Activated CD4-positive, alpha-beta T cell treated with anti-CD3 and anti-CD28 coated beads, Interleukin-2, Interleukin-4, amounts not matched to agents 100 ng/mL and 50 ng/mL, durations not matched to agents 16 hours and 8 hours (primary cell): ENCODE measurements at places on chromosomes 2 and 18.
A peak's percentile ranks its signal among the peaks of the same experiment; 100 is the strongest.

- peak; percentile 18 for DNase-seq
Observed at GRCh38 chr2:112995346-112995920, 9.8 kb upstream of the IL36A start.

- peak; percentile 25 for DNase-seq
Observed at GRCh38 chr18:49041435-49042245, 90.9 kb upstream of the SMAD7 start.

- DNase-seq, result no peak
Observed at GRCh38 chr18:11994703-11995444, 13.6 kb downstream of the IMPA2 start.

GRCh38 chr18:43879415-43879814, 602.1 kb upstream of the SYT4 start:
- no peak for DNase-seq

DNA sequence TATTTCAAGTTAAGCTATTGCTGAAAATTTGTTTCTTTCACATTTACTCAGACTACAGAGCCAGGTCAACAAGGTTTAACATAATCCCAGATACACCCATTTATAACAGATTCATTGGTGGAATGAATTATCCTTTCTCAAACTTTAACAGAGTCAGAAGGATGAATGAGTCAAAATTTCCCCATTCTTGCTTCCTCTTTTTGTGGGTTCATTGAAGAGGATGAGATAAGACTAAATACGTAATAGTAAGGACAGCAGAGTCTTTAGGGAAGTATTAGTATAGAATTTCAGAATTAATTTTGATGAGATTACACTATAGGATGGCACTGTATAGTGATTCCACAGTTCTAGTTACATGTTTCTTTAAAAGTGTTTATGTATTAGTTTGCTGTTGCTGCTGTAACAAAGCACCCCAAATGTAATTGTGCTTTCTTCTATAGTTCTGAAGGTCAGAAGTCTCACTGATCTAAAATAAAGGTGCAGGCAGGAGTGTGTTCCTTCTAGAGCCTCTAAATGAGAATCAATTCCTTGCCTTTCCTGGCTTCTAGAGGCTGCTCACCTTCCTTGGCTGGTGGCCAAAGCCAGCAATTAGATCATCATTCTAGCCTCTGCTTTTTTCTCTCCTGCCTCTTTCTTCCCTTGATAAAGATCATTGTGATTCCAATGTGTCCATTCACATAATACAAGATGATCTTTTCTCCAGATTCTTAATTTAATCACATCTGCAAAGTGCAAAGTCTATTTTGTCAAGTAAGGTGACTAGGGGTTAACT, 309.3 kb upstream of the PIK3C3 start:
- DNase-seq, result no peak

- no peak for DNase-seq
Observed at GRCh38 chr2:128591022-128591860, 272.6 kb upstream of the HS6ST1 start.

- DNase-seq, result no peak
Observed at GRCh38 chr2:185128996-185129395, 530.7 kb downstream of the ZNF804A start.

DNA sequence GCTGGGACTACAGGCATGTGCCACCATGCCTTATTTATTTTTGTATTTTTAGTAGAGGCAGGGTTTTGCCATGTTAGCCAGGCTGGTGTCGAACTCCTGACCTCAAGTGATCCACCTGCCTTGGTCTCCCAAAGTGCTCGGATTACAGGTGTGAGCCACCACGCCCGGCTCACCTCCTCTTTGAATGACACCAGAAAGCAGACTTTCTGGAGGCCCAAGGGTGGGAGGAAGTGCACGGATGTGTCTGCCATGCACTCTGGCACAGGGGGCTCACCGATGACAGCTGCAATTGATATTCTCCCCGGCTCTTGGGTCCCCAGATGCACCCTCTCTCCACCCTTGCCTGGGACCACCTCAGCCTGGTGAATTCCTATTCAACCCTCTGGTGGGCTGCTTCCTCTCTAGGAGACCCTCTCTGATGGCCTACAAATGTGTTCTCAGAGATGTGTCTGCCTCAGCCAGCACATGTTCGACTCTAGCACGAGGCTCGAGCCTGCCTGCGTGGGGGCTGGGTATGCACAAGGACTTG, 87.3 kb downstream of the SEPTIN10 start:
- no peak for DNase-seq

- peak; percentile 30 for DNase-seq
Observed at GRCh38 chr18:46672062-46672970, 15.3 kb upstream of the LOXHD1 start.

- DNase-seq, result no peak
Observed at GRCh38 chr2:211599146-211599545, 939.5 kb downstream of the ERBB4 start.

GRCh38 chr2:218839430-218839829, 7.8 kb upstream of the PRKAG3 start:
- no peak for DNase-seq

GRCh38 chr18:23453680-23454058, 582 bp downstream of the RIOK3 start:
- DNase-seq, result peak; percentile 9

DNA sequence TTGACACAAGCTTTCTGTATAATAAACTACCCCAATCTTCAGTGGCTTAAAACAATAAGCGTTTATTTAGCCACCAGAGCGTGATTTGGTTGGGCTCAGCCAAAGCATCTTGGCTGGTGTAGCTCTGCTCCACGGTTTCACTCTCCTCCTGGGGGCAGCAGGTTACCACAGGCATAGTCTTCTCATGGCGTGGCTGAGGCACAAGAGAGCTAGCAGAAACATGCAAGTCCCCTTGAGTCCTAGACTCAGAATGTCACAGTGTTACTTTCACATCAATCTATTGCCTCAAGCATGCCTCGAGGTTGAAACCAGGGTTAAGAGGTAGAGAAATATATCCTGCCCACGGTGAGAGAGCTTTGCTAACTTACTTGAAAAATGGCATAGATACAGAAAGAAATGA, 19.9 kb upstream of the SLC9A2 start:
- DNase-seq, result no peak

- DNase-seq, result no peak
Observed at GRCh38 chr2:176409671-176410070, 140.4 kb downstream of the MTX2 start.

DNA sequence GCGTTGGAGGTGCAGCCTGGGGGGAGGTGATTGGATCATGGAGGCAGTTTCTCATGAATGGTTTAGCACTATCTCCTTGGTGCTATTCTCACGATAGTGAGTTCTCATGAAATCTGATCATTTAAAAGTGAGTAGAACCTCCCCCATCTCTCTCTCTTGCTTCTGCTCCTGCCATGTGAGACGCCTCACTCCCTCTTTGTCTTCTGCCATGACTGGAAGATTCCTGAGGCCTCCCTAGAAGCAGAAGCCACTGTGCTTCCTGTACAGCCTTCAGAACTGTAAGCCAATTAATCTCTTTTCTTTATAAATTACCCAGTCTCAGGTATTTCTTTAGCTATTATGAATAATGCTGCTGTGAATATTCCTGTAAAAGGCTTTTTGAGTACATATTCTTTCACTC, 52.9 kb downstream of the SERPINB7 start:
- no peak for DNase-seq

DNA sequence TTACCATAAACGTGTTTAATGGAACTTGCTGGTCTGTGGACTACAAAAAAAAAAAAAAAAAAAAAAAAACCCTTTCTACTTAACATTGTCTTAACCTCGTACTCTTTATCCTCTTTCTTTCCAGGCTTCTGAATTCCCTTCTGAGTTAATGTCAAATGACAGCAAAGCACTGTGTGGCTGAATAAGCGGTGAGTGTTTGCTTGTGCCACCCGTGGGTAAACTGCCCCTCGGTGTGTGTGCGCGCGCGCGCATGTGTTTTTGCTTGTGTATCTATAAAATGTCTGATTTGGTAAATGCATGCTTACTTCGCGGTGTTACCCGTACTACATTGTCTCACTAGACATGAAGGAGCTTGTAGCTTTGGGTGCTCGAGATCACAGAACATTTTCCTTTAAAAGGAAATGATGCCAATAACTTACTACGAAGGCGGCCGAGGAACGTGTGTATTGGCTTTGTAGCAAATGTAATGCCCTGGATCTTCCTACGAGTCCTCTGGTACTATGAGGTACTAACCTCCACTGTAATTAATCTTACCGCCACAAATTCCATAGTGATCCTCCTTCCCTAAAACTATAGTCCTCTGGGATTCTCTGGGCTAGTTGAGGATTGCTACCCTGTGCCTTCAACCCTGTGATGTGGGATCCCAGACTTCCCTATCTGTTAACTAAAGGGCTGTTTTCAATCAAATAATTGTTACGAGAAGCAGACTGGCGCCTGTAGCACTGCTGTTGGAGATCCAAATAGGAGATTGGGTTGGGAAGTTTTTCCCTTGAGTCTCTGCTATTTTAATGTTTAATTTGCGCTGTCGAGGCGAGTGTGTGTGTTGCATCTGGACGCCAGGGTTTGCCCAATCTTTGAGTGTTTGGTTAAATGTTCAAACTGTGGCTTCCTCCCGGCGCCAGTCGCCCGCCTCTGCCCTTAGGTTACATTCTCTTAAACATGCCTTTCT, 1.1 kb downstream of the ID2 start:
- DNase-seq, result peak; percentile 51
